ENCODE measurements at places on chromosomes 4 and X. TPM values are rescaled to one million over a fixed set of nuclear protein-coding genes. Genes with fewer than 3 reads are reported as not detected.

The NXF3 gene
- total RNA-seq, result not detected

The KIF4A gene
- total RNA-seq, result 40.3 TPM

The BEX5 gene
- total RNA-seq, result 1.3 TPM

The RAB40A gene
- total RNA-seq, result not detected

The MAGEA8 gene
- total RNA-seq, result 2.2 TPM

The CYLC1 gene
- not detected for total RNA-seq

The PHOX2B gene
- not detected for total RNA-seq

The OTOP1 gene
- not detected for total RNA-seq

DNA sequence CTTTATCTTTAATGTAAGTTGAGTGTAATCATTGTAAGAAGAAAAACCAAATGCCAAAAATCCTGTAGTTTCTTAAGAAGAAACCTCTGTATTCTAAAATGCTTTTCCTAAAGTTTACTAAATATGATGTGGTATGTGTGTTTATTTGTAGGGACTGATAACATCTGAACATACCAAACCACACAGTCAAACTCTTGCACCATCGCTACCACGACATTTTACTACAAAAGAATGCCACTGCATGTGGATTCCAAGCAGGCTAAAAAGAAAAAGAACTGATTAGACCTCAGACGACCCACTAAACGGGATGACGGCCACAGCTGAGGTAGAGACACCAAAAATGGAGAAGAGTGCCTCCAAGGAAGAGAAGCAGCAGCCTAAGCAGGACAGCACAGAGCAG is 46.1 kb downstream of the LAS1L start:
- H3K27ac ChIP-seq, result no peak overlapping the region
- no peaks in the 10 kb centered on the region for H3K4me1 ChIP-seq
- H3K27me3 ChIP-seq, result peaks cover 4% of the 10 kb centered on the region
- DNase-seq, result no peak
- no peak overlapping the region for H3K4me3 ChIP-seq

DNA sequence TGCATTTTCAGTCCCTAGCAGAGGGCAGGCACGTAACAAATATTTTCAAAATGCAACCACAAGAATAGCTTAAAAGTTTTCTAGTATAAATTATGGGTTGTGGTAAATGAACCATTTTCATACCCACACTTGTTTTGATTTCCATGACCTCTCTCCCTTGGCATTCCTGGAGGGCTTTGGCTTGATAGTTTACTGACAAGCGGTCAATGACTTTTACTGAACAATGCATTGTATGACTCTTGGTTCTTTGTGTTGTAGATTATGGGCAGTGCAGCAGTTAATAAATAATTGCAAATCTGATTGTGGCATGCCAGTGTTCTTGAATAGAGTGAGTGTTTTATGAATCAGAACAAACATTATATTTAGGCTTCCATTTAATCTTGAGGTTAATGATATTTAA is 285.2 kb upstream of the ARX start:
- H3K4me3 ChIP-seq, result no peak overlapping the region
- H3K36me3 ChIP-seq, result no peaks in the 10 kb centered on the region
- DNase-seq, result no peak
- no peaks in the 10 kb centered on the region for H3K27me3 ChIP-seq
- no peak overlapping the region for H3K27ac ChIP-seq

- DNase-seq, result no peak
- no peak overlapping the region for H3K4me3 ChIP-seq
- peaks cover 4% of the 10 kb centered on the region for H3K27me3 ChIP-seq
- H3K27ac ChIP-seq, result no peak overlapping the region
Observed at GRCh38 chr4:88391703-88392102, 13.1 kb downstream of the HERC6 start.

DNA sequence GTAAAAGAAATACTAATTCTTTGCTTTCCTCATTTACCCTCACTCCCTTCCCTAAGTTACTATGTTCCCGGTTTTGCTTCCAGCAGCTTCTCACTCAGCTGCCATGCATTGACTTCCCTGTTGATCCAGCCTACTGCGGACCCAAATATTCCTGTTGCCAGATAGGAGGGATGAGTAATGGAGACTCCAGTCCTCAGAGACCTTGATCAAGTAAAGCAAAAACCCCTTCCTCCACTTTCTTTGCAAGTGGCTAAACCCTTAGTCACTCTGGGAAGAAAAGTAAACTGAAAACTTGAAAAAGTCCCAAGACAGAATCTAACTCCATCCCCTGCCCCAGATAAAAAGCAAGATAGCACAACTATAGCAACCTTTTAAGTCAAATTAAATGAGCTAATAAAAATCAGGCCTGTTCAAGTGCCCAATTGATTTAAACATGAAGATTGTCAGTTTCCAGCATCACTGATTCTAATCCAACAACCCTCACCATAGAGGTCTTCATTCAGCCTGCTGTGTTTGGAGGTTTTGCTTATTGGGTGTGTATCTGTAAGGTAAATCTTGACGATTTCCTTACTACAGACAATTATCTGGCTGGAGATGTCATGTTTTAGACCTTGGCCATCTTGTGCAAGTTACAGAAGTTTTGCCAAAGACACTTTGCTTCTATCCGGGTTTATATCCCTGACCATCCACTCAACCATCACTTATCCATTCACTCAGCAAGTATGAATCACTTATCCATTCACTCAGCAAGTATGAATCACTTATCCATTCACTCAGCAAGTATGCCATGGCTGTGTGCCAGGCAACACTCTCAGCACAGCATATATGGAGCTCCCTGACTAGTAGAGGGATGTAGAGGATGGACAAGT is 17.6 kb downstream of the FGFBP1 start:
- no peak overlapping the region for H3K4me3 ChIP-seq
- H3K36me3 ChIP-seq, result no peaks in the 10 kb centered on the region
- H3K4me1 ChIP-seq, result no peaks in the 10 kb centered on the region

- no peaks in the 10 kb centered on the region for H3K27me3 ChIP-seq
- H3K4me3 ChIP-seq, result no peak overlapping the region
- no peaks in the 10 kb centered on the region for H3K36me3 ChIP-seq
Observed at GRCh38 chr4:147509386-147509785, 28.5 kb downstream of the EDNRA start.

- no peak overlapping the region for H3K27ac ChIP-seq
- DNase-seq, result no peak
- no peak overlapping the region for H3K4me3 ChIP-seq
- peaks cover 3% of the 10 kb centered on the region for H3K27me3 ChIP-seq
- H3K4me1 ChIP-seq, result peaks cover 3% of the 10 kb centered on the region
Observed at GRCh38 chrX:70445951-70446350, 1.3 kb downstream of the DLG3 start.

- no peak for DNase-seq
- H3K4me3 ChIP-seq, result no peak overlapping the region
- H3K4me1 ChIP-seq, result no peaks in the 10 kb centered on the region
- H3K27me3 ChIP-seq, result peaks cover 18% of the 10 kb centered on the region
- no peak overlapping the region for H3K27ac ChIP-seq
Observed at GRCh38 chr4:38954727-38955126, 77.5 kb downstream of the TMEM156 start.

- no peaks in the 10 kb centered on the region for H3K36me3 ChIP-seq
- no peak for DNase-seq
- H3K27ac ChIP-seq, result no peak overlapping the region
- peaks cover 78% of the 10 kb centered on the region for H3K27me3 ChIP-seq
Observed at GRCh38 chr4:3486541-3487540, 23.7 kb downstream of the DOK7 start.

DNA sequence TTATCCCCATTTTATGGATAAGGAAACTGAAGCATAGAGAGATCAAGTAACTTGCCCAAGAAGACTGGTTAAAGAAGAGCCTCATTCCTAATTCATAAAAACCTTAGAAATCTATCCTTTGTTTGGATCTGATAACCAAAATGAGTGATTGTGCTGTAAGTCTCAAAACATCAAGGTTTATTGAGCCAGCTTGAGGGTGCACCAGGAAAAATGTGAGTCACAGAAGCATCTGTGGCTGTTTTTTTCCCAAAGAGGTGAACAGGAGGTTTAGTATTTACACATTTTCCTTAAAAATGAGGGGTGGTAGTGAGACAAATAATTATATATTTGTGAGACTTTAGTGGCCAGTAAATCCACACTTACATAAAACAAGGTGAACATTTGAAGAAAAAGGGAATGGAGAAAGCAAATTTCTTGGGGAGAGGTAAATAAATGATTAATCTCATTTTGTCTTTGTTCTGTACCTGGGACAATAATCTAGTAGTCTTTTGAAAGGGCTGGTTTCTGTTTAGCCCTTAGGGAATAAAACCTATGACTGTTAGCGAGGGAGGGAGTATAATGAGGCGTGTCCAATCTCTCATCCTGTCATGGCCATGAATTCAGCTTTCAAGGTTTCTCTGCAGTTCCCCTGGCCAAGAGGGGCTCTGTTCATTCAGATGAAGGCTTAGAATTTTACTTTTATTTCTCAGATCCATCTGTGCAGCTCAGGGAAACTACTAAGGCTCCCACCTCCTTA is 12.2 kb upstream of the FMR1 start:
- no peak overlapping the region for H3K27ac ChIP-seq
- H3K4me3 ChIP-seq, result no peak overlapping the region
- H3K36me3 ChIP-seq, result no peaks in the 10 kb centered on the region
- no peak for DNase-seq
- H3K27me3 ChIP-seq, result no peaks in the 10 kb centered on the region
- H3K4me1 ChIP-seq, result no peaks in the 10 kb centered on the region

- H3K4me1 ChIP-seq, result peaks cover 5% of the 10 kb centered on the region
- peaks cover 44% of the 10 kb centered on the region for H3K36me3 ChIP-seq
- peak overlapping the region; percentile 1 for H3K4me3 ChIP-seq
- DNase-seq, result no peak
- peak overlapping the region; percentile 35 for H3K27ac ChIP-seq
Observed at GRCh38 chrX:123728016-123728415, 4.8 kb downstream of the THOC2 start.

DNA sequence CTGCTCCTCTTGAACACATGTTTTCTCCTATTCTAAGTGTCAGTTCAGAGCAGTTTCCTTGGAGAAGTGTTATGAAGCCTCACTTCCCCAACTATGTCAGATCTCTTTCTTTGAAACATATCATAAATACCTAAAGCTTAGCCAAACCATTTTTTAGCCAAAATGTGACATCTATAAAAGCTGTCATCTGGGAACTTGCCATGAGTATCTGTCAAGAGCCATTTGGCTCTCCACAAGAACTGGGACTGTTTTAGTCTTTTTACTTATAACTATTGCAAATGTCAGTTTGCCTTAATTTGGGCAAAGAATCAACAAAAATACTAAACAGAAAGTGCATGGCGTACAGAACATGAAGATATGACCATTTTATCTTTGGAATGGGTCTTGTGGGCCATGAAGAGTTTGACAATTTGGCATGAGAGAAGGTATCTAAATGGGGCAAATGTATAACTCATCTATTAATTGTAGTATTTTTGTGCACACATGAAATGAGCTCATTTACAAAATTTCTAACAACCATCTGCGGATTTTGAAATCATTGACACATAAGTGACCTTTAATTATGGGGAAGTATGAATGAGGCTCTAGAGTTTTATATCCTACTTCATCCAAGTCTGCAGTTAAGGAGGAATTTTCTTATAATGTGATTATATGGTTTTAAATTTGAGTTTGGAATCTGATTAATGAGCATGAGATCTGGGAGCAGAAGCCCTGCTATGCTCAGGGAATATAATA is 129.1 kb upstream of the PACRGL start:
- H3K36me3 ChIP-seq, result no peaks in the 10 kb centered on the region
- H3K27me3 ChIP-seq, result no peaks in the 10 kb centered on the region
- DNase-seq, result no peak
- no peaks in the 10 kb centered on the region for H3K4me1 ChIP-seq
- no peak overlapping the region for H3K27ac ChIP-seq

DNA sequence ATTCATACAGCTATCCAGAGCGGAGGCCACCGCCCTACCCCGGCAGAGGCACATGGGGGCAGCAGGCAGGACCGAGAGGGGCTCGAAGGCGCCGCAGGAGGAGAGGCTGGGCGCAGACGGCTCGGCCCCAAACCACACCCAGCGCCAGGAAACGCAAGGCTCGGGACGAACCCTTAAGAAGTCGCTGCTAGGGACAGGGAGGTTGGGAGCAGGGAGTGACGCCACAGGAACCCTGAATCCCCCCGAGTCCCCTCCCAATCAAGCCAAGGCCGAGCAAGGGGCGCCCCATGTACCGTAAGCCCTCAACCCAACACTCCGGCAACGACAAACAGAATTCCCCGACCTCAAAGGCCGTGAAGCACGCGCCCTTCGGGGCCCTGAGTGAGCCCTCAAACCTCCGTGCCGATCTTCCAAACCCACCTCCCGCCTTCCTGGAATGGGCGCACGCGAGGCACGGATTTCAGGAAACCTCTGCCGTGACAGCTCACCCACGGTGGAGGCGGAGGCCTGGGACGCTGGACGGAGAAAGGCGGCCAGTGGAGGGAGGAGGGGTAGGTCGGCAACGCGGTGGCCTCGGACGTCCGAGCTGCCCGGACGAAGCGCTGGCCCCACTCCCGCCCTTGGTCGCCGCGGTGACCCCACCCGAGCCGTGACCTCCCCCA is 1.8 kb downstream of the ZFYVE28 start:
- peak overlapping the region; percentile 74 for H3K27ac ChIP-seq
- DNase-seq, result peak; percentile 51
- H3K27me3 ChIP-seq, result no peaks in the 10 kb centered on the region
- H3K36me3 ChIP-seq, result no peaks in the 10 kb centered on the region
- H3K4me1 ChIP-seq, result peaks cover 55% of the 10 kb centered on the region

- no peak overlapping the region for H3K4me3 ChIP-seq
- H3K27me3 ChIP-seq, result no peaks in the 10 kb centered on the region
- H3K27ac ChIP-seq, result no peak overlapping the region
- no peaks in the 10 kb centered on the region for H3K4me1 ChIP-seq
- H3K36me3 ChIP-seq, result no peaks in the 10 kb centered on the region
Observed at GRCh38 chr4:20193141-20193936, 58.4 kb upstream of the SLIT2 start.

DNA sequence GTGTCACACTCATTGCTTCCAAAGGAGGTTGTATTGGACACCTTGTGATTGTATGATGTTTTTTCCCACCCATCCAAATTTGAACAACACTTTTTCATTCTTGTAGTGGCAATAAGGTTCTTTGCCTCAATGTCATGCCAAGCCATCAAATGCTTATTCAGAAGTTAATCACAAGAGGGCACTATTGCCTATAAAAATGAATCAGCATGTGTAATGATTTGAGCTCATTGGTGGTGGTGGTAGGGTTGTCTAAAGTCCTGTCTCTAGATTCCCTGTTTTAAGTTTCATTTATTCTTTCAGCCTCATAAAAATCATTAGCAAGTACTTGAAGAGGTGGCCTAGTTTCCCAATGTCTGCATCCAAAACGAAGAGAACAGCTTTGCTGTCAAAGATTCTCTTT is 37.0 kb downstream of the IRS4 start:
- no peaks in the 10 kb centered on the region for H3K4me1 ChIP-seq
- H3K27ac ChIP-seq, result no peak overlapping the region
- peak; percentile 8 for DNase-seq
- H3K36me3 ChIP-seq, result no peaks in the 10 kb centered on the region

- no peak overlapping the region for H3K4me3 ChIP-seq
- H3K27me3 ChIP-seq, result no peaks in the 10 kb centered on the region
- DNase-seq, result no peak
- H3K27ac ChIP-seq, result no peak overlapping the region
- no peaks in the 10 kb centered on the region for H3K36me3 ChIP-seq
Observed at GRCh38 chr4:120291541-120291940, 224.9 kb upstream of the MAD2L1 start.

GRCh38 chr4:118235566-118236120 is 117.2 kb downstream of the PRSS12 start:
- H3K4me3 ChIP-seq, result no peak overlapping the region
- H3K36me3 ChIP-seq, result no peaks in the 10 kb centered on the region
- H3K27me3 ChIP-seq, result no peaks in the 10 kb centered on the region
- H3K4me1 ChIP-seq, result no peaks in the 10 kb centered on the region
- no peak overlapping the region for H3K27ac ChIP-seq
